ENCODE measurements at places on chromosomes 12 and 14.

GRCh38 chr12:9943240-9943639, 11.1 kb upstream of the CLEC2A start:
- no peak for DNase-seq

DNA sequence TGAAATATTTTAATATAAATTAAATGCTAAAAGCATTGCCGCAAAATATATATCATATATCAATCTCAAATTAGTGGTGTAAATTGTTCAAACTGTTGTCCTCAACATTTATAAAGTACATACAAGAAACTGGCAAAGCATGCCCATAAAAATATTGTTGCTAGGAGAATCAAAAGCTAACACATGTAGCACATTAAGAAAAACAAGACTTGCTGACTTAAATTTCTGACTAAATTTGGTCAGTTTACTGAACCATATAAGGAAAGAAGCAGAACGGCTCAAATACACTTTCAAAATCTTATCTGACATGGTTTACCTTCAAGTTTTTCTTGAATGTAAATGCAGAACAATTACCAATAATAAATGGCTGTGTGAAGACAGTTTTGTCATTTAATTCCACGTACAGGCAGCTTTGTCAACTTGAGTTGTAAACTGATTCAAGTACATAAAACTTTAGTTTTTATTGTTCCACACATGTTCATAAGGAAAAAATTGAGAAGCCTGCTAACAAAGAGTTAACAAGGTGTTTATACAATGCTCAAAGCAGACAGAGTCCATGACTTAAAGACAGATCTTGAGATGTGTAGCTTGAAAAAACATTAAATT, 50.4 kb downstream of the PPP1R12A start:
- no peak for DNase-seq

DNA sequence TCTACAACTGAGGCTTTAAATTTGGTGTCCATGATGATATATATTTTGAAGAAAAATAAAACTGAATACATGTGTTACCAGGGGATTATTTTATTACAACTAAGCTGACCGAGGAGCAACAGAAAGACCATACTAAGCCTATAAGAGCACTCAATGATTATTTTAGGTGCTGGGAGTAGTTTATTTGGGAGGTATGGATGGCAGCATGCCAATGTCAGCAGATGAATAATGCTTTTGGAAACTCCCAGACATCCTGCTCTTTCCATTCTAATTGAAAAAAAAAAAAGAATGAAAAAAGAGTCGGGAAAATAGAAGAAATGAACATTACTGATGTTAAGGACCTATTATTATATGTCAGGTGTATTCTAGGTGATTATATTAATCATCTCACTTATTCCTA, 441.2 kb downstream of the BTG1 start:
- DNase-seq: no peak

DNA sequence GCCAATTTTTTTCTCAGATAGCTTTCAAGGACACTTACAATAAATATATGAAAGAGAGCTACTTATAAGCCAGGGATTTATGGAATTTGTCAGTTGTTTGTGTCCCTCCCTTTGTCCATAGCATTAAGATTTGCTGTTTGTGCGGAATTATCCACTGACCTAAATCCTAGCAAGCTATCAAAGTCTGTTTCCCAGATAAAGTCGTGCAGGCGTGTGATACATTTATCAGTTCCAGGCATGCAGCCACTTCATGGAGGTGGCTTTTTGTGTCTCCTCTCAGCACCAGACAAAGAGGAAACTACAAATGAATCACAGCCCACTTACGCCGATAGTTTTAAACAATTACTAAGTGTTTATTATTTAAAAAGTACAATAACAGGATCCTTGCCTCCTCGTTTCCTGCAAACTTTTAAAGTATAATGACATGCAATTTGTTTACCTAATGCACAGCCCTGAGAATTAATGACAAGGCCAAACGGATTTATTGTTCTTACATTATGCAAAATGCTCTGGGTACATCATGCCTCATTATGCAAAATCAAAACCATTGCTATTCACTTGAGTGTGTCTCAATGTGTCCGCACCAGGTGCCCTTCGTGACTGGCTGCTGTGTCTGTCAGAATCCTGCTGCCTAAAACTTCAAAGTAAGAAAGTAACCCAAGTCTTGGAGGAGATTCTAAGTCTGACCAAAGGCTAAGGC, 423.2 kb downstream of the GLT1D1 start:
- no peak for DNase-seq

- DNase-seq: no peak
These were observed 56.3 kb downstream of the SLC4A8 start for GRCh38 chr12:51480978-51481377.

DNA sequence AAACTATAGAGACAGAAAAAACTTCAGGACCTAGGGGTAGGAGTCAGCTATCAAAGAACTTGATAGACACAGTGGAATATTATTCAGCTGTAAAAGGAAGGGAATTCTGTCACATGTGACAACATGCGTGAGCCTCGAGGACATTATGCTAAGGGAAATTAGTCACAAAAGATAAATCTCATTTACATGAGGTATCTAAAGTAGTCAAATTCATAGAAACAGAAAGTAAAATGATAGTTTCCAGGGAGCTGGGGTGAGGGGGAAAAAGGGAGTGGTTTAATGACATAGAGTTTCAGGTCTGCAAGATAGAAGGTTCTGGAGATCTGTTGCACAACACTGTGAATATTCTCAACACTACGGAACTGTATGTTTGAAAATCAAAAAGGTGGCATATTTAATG, 50.0 kb upstream of the PRIMA1 start:
- no peak for DNase-seq

- DNase-seq: no peak
These were observed 265.6 kb upstream of the FAR2 start for GRCh38 chr12:28883406-28883997.

DNA sequence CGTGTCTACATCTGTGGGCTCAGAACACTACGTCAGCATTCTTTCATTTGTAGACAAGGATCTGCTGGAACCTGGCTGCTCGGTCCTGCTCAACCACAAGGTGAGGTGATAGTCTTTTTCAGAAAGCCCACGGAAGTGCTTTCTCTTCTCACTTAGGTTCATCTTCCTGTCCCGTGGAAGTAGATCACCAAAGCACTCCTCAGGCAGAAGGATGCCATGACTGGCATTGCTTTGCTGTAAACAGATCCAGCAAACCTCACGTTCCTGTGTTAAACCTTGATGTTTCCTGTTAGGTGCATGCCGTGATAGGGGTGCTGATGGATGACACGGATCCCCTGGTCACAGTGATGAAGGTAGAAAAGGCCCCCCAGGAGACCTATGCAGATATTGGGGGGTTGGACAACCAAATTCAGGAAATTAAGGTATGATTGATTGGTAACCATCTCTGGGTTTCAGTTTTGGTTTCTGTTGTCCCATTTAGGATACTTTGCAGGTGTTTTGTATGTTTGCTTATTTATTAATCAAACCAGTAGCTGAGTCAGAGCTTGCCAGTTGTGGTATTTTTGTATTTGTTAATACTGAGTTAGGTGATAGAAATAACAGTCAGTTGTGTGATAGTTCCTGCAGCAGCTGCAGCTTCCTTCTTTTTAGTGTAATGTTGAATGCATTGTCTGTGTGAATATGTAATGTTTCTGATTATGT, 7.5 kb downstream of the PSMC1 start:
- no peak for DNase-seq

- no peak for DNase-seq
These were observed 328.3 kb downstream of the APAF1 start for GRCh38 chr12:98973395-98973794.

DNA sequence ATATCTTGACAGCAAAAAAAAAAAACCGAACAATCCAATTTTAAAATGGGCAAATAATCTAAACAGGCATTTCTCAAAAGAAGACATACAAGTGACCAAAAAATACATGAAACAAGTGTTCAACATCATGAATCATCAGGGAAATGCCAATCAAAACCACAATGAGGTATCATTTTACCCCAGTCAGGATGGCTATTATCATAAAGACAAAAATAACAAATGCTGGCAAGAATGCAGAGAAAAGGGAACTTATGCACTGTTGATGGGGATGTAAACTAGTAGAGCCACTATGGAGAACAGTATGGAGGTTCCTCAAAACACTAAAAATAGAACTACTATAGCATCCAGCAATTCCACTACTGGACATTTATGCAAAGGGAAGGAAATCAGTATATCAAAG, 448.2 kb downstream of the RGS6 start:
- no peak for DNase-seq

GRCh38 chr14:74552623-74553022, 59.1 kb downstream of the ISCA2 start:
- no peak for DNase-seq

DNA sequence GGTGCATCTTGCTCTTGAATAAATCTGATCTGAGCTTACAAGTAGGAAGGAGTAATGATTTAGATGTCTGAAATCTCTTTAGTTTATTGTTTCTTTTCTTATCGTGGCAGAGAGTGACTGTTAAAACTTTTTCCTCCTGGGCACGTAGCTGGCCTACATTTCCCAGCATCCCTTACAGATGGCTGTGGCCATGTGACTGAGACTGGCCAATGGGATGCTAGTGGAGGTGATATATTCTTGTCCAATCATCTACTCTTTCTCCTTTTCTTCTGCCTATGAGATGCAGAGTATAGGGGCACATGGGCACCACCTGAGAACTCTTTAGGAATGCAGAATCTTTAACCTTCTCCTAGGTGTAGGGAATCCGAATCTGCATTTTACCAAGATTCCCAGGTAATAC, 237.3 kb downstream of the RGS6 start:
- DNase-seq: no peak

All from activated T-helper 1 cell treated with Interleukin-2 at 50 U/mL for 16 hours (primary cell).